ENCODE measurements at places on chromosomes 12 and 14.

GRCh38 chr12:132247718-132248452 lies 81.5 kb downstream of the GALNT9 start:
- DNase-seq, result no peak

- no peak for DNase-seq
These were observed 200.5 kb upstream of the OR4E1 start for GRCh38 chr14:21874167-21874566.

DNA sequence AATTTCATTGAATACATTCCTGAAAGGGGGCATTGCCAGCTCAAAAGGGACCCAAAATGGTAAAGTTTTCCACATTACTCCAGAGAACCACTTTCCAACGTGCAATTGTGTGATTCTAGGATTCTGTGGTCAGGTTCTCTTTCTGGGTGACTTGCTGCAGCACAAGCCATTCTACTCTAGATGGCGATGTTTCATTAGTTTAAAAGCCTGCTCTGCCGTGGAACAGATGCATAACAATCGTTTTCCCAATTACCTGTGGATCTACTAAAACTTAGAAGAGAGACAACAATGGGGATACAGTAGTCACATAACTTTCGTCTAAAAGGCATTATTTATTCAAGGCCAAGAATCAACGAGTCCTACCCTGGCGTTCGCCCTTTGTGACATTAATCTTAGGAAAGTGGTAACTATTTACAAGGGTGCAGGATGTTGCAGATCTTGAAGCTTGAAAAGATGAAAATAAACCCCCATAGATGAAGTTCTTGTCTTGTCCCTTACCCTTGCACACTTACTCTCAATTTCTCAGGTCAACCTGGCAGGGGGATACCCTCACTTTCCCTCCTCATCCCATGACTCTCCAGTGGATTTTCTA lies 400.9 kb downstream of the SNAPC1 start:
- DNase-seq, result peak; percentile 57

- DNase-seq, result no peak
These were observed 326.8 kb downstream of the GLT1D1 start for GRCh38 chr12:129179941-129180553.

GRCh38 chr12:124691429-124691828 lies 124.0 kb upstream of the NCOR2 start:
- DNase-seq, result no peak

GRCh38 chr12:73547421-73547820 lies 990.2 kb upstream of the ATXN7L3B start:
- DNase-seq, result no peak

DNA sequence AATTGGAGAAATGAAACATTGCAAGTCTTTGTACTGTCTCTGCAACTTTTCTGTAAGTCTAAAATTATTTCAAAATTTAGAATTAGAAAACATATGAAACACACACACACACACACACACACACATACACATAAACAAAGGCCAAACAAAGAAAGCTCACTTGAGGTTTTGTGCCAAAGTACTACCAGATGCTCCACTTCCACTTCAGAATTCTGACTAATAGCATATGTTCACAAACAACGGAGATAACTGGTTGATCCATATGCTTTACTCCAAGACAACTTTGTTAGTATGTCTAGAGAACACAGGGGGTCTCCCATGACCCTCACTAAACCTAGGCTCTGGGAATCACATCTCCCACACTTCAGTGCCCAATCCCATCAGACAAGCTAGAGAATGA lies 133.8 kb upstream of the CLEC14A start:
- no peak for DNase-seq

DNA sequence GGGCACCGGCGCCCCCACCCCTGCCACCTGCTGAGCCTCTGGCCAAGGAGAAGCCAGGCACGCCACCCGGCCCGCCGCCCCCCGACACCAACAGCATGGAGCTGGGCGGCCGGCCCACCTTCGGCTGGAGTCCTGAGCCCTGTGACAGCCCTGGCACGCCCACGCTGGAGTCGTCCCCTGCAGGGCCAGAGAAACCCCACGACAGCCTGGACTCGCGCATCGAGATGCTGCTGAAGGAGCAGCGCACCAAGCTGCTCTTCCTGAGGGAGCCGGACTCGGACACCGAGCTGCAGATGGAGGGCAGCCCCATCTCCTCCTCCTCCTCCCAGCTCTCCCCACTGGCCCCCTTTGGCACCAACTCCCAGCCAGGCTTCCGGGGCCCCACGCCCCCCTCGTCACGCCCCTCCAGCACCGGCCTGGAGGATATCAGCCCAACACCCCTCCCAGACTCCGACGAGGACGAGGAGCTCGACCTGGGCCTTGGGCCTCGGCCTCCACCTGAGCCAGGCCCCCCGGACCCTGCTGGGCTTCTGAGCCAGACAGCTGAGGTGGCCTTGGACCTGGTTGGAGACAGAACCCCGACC lies 6.5 kb downstream of the SETD1B start:
- no peak for DNase-seq

DNA sequence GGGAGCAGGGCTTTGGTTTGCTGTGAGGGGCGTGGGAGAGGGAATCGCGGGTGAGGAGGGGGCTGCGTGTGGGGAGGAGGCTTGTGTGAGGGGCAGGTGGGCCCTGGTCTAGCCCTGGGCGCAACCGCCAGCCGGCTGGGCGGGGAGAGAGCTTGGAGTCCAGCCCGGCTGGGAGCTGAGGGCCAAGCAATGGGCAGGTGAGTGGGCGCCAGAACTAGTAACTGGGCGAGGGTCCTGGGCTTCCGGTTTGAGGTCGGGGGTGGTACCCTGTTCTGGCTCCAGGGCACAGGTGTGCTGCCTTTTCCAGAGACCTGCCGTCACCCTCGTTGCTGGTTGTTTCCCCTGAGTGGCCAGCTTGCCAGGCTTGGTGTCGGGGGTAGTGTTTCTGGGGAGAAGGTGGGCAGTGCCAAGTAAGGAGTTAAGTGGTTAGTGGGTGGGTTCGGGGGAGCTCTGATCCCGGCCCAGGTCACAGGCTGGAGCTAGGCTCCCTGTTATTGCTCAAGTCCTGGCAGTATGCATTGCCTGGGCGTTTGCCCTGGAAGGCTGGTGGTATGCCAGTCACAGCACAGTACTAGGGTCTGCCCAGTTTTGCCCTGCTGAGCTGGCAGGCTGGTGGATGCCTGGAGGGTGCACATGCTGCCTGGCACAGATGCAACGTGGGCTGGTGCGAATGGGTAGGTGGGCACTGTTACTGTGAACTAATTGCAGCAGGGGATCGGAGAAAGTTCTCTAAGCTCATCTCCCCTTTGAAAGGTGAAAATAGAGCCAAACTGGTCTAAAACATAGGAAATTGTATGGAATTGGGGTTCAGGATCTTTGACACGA lies 683 bp downstream of the CIPC start:
- DNase-seq, result peak; percentile 9

GRCh38 chr12:57367121-57367520 lies 63.7 kb downstream of the R3HDM2 start:
- DNase-seq, result no peak

DNA sequence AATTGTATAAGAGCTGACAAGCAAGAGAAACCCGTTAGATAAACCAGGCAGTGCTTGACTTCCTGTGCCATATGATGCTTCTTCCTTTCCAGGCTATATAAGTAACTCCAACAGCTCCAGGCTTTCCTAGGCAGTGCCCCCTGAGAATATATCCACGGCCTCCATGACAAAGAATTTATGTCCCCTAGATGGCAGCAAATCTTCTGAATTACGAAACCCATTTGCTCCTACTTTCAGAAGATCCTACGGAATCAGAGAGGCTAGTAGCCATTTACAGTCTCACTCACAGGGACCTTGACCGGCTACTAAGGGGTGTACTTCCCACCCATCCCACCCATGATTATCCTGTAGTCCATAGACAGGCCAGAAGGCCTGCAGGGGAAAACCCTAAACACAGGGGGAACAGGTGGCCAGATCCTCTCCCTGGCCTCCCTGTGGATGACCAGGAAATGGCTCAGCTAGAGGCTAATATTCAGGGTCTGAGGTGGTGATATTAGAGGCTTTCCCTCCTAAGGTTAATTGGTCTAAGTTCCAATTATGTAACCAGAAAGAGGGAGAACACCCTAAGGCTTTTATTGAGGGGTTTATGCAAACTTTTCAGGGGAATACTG lies 77.2 kb upstream of the DCD start:
- DNase-seq, result no peak

- no peak for DNase-seq
These were observed 118.7 kb downstream of the ETNK1 start for GRCh38 chr12:22743700-22744099.

DNA sequence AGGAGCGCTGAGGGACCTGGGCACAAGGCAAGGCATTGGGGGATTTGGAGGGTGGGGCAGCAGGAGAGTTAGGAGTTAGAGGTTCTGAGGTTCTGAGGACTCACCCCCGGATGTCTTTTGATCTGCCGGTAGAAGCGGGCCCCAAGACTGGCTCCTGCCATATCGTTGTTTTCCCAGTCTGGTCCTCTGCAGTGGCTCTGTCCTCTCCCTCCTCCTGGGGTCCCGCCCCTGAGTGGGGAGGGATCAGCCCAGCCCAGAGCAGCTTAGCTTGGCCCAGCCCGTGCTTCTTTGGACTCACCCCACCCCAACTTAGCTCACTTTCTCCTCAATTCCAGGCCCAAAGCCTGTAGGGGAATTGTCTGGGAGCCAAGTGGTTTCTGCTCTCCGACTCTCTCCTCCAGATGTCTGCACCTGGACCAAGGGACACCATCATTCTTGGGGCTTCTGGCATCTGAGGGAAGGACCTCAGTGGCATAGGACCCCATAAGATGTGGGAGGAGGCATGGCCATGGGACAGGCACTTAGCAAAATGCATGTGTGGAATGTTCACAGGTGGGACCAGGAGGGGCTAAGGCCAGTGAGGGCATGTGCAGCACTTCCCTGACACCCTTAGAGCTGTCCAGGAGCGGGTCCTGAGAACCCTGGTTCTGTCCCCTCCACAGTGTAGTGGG lies 7.5 kb downstream of the SHMT2 start:
- DNase-seq, result peak; percentile 43

All from NCI-H526 (cell line).